Ureter (tissue), 1 donor: ENCODE measurements at places on chromosomes 2 and 18. TPM values are rescaled to one million over a fixed set of nuclear protein-coding genes. Genes with fewer than 3 reads are reported as not detected.

- DNase-seq, result no peak
Observed at GRCh38 chr2:168212866-168213265, 34.5 kb downstream of the STK39 start.

- no peak for DNase-seq
Observed at GRCh38 chr2:222592176-222592575, 63.7 kb downstream of the FARSB start.

- no peak for DNase-seq
Observed at GRCh38 chr18:44594799-44595467, 85.8 kb upstream of the SETBP1 start.

GRCh38 chr18:6741232-6741663 lies 11.7 kb downstream of the ARHGAP28 start:
- peak; percentile 51 for DNase-seq

DNA sequence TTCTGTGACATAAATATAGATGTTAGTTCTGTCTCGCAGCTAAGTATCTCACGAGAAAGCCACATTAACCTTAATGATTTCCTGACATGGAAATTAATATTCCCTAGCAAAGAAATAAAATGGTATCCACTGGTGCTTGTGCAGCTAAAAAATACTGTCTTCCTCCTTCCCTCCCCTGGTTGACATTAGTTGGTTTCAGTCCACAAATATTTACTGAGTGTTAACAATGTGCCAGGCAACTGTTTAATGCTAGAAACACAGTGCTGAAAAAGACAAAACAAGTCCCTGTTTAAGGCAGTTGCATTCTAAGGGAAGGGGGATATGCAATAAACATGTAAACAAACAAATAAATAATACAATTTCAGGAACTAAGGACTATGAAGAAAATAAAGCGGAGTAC lies 44.2 kb upstream of the VPS54 start:
- DNase-seq, result no peak

DNA sequence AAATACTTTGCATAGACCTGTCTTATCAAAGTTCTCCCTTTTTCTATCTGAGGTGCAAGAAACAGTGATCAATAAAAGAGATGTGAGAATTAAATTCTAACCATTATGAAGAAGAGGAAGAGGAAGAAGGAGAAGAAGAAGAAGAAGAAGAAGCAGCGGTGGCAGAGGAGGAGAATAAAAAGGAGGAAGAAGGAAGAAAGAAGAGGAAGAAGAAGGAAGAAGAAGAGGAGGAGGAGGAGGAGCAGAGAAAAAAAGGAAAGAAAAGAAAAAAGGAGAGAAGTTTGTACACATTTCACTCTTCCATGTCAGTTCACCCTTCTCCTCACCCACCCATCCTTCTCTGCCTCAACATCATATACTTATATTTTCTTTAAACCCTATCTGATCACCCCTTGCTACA lies 68.4 kb downstream of the METTL4 start:
- DNase-seq, result no peak

- no peak for DNase-seq
Observed at GRCh38 chr2:43190311-43191052, 35.9 kb downstream of the ZFP36L2 start.

DNA sequence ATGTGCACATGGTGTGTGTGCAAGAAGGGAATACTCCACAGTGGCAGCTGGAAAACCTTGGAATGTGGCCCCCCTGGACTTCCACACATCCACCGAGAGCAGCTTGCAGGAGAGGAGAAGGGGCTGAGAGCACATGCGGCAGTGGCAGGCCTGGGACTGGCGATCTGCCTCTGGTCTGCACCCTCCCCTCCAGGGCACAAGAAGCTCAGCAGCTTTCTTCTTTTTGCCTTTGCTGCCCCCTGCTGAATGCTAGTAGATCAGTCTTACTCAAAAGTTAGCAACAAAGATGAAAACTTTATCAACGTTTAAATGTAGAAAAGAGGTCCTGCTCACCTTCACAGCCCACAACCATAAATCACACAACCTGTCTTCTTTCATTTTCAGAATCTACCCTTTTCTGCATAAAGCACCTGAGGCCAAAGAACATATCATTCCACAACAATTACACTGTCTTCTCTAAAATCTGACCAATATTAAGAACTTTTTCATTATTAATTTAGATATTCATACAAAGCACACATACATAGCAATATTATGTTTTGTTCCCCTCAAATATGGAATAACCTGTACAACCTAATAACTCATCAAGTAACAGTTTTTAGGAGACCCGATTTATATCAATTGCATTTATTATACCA lies 34.6 kb downstream of the TGFBRAP1 start:
- no peak for DNase-seq

NIFK gene
- 92.3 TPM for total RNA-seq

PSD4 gene
- 55.1 TPM for total RNA-seq
